Psoas muscle (tissue), 8 donors: ENCODE measurements at places on chromosomes 5 and 9. TPM values are rescaled to one million over a fixed set of nuclear protein-coding genes. Genes with fewer than 3 reads are reported as not detected.

GRCh38 chr5:120926471-120926870, 462.4 kb downstream of the PRR16 start:
- DNase-seq = no peak

DNA sequence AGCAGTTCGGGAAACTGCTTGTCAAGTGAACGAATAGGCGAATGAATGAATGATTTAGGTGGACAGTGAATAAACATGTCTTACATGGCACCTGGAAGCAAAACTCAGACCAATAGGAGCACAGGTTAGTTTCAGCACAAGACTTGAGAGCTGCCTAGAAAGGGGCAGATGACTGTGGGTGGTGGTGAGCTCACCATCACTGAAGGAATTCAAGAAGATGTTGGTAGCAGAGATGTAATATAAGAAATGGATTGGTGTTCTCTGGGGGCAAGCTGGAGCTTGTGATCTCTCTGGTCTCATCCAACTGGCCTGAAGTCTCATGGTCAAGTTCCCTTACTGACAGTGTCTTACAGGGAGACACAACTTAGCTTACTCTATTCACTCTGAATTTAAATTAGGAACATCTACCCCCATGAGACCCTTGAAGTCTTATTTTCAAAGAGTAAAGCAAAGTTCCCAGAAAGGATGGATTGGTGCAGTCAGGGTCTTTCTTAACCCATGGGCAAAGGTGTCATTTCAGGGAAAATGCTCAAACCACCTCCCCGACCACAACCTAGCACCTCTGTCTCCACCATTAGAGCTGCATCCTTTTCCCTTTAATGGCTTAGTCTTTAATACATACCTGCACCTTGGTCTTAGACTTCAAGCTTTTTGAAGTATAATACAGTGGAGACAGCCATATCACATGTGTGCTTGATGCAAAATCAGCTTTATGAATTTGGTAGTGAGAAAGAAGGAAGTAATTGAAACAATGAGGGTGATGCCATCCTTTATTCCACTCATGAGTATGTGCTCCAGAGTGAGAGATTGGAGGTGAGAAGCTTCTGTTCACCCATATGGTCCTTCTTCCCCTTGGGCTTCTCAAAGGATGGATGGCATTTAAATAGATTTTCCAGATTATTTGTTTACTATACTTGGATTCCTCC, 5.1 kb downstream of the LCP2 start:
- DNase-seq = no peak

DNA sequence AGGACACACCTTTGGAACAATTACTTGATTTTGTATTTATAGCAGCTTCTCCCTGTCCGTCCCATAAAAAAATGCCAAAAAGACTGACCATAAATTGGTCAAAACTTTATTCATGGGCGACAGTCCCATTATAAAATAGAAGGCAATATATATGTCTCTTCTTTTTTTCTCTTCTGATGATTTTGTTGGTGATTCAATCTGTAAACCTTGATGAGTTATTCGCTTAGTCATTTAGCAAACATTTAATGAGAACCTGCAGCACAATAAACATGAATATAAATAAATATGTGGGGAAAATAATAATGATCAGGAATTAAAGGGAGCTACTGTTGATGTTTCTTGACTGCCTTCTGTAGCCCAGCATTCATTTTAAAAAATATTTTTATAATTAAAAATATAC, 356.4 kb upstream of the ACTBL2 start:
- DNase-seq = no peak

DNA sequence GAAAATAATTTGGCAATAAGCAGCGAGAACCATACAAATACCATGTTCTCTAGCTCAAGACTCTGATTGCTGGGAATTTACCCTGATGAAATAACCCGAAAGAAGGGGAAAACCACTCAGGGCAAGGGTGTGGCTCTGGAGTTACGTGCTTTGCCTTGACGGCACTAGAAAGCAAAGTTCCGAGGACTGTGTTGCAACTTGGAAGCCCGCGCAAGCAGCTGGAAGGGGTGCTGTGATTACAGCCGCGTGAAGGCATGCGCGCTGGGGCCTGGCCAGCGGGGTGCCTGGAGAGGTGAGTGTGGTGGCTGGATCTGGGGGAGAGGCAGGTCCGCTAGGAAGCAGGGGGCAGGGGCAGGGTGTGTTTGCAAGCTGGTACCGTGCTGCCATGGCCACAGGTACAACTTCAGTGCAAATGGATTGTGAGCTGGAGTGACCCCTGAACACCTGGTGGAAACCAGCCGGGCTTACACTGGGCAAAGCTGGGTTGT, 52.6 kb upstream of the CNOT6 start:
- DNase-seq = peak; percentile 76

- DNase-seq = no peak
These were observed 87.0 kb downstream of the SLF1 start for GRCh38 chr5:94705427-94705826.

DNA sequence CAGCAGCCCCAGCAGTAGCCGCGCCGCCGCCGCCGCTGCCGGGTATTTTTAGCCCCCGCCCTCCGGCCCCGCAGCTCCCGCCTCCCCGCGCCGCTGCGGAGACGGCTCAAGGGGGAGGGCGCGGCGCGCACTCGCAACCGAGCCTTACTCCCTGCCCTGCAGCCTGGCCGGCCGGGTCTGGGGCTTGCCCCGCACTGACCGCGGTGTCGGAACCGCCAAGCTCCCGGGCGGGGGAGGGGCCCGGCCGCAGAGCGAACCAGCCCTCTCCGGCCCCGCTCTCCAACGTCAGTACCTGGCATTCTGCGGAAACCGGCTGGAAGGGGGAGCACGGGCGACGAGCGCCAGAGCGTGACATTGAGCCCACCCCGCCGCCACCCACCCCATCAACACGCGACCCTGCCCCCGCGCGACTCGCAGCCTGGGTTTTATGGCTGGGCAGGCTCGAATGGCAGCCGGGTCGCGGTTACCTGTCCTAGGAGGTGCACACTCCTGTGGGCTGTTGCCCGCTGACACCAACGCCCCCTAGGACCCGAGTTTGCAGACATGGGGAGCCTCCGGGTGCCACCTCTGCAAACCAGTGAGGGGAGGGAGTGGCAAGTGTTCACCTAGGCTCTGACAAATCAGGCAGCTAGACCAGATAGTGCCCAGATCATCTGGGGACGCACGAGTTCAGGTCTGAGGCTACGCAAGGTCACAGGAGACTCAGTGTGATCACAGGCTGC, at the start of gene ACSL6:
ACSL6 (minus strand) TSS at position 37 of the 722 bp plus-strand sequence. CDS start 105 bp downstream, outside the sequence.
- DNase-seq = peak; percentile 43

DNA sequence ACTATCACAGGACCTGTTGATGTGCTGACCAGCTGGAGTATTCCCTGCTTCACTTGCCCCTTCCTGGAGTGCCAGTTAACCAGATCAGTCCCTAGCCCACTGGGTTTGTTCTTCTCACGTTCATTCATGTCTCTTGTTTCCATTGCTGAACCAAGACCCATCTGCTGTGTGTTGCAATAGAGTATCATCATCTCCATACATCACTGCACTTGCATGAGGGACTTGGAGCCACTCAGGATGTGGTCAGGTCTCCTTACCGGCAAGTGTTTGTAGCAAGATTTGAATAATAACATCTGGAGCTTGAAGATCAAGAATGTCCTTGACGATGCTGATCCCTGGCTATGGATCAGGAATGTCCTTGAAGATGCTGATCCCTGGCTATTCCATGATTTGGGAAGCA, 358.6 kb downstream of the IRX1 start:
- DNase-seq = no peak

GRCh38 chr5:132556153-132556762, 519 bp upstream of the RAD50 start:
- DNase-seq = no peak

DNA sequence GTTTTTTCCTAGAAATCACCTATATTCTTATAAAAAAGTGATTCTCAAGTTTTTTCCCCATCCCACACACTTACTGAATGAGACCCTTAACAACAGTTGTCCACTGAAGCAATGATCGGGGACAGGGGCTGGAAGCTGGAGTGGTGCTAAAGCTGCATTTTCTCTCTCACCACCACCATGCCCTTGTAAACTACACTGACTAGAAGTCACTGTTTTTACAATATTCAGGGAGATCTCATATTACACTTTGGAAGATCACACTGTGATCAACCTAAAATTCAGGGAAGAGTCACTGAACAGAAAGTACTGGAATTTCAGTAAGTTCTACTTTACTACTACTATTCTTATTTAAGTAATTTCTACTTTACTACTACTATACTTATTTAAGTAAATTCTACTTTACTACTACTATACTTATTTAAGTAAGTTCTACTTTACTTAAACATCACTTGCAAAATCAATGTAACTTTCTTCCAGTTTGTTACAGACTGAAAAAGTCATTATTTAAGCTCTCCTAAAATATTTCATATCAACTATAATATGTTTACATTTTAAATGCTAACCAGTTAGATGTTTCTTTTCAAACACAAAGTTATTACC, 164.3 kb downstream of the AGTPBP1 start:
- DNase-seq = no peak

- DNase-seq = no peak
These were observed 298.3 kb downstream of the BNC2 start for GRCh38 chr9:16572005-16572734.

DNA sequence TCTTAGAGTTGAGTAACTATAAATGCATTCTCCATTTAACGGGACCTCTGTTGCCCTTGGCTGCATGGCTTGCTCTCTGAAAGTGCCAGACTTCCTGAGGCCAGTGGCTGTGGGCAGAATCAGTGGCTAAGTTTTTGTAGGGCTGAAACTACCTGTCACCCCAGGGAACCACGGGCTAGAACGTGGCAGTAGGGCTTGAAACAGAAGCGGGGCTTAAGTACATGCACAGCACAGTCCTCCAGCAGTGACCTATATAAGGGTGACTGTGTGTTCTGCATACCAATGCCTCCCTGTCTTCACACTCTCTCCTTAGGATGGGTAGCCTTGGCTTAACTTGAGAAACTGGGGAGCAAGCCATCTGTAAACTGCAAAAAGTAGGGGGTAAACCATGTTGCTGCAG, 43.6 kb upstream of the LRRTM2 start:
- DNase-seq = no peak

DNA sequence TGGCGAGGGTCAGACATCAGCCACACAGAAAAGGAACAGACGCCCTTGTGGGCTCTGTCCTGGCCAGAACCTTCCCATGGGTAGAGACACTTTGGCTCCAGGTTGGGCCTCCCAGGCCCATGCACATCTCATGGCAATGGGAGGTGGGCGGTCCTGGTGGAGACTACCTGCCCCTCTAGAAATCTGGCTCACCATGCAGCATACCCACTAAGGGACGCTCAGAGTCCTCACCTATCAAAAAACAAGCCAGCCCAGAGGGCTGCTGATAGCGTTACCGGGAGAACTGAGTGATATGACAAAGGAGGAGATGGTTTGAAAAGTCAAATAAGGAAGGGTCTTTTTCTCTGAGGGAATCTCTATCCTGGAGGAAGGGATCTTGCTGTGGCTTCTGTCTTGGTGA, 62.1 kb downstream of the C5orf15 start:
- no peak for DNase-seq

DNA sequence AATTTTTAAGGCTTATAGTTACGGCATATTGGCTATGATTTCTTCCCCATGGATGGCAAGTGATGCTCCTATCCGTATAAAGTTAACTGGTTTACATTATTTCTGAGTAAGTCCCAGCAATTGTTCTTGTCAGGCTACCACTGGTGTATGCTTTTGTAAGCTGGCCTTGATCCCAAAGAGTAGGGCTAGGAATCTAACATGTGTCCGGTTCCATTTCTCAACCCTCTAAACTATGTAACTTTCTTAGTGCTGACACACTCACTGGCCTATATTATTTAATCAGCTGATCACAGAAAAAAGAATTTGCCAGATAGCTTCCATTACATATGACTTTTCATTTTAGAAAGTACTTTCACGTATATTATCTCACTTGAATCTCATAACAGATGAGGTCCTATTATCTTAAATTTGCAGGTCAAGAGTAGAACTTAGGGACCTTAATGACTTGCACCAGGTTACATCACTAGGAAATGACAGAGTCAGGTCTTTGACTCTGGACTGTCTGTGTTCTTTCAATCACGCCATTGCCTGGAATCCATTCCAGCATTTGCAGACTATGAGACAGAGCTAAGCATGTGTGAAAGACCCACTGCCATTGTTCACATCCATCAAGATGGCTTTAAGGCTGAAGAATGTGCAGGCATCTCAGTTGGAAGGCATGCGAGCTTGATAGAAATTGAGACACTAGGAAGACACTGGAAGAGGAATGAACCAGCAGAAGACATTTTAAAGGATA, 362.9 kb downstream of the ARRDC3 start:
- DNase-seq = no peak

- no peak for DNase-seq
These were observed 357.8 kb downstream of the NFIB start for GRCh38 chr9:13956107-13956506.

- no peak for DNase-seq
These were observed 41.6 kb downstream of the ADAMTS12 start for GRCh38 chr5:33850100-33850594.

- peak; percentile 73 for DNase-seq
These were observed 946 bp downstream of the ADCY2 start for GRCh38 chr5:7396713-7397454.

GRCh38 chr5:78783434-78784130, 135.0 kb upstream of the LHFPL2 start:
- no peak for DNase-seq

DNA sequence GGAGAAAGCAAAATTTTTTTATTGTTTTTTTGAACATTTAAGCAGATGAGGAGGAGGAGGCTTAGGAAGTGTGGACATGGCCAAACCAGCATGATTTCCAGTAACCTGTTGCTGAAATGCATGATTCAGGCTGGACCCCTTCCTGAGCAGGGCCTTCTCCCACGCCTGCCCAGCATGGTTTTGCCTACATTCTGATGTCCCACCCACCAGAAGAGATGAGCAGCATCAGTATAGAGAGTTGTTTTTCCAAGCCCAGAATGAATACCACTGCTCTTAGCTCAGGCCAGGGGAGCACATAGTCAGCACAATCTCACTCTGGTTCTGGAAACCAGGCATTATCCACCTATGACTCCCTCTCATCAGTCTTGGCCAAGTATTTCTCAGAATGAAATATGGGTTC, 90.1 kb downstream of the PAPPA start:
- no peak for DNase-seq

- no peak for DNase-seq
These were observed 119.8 kb upstream of the PPP1R26 start for GRCh38 chr9:135359764-135360163.

- no peak for DNase-seq
These were observed 98.2 kb downstream of the OTULIN start for GRCh38 chr5:14762549-14763216.

- DNase-seq = no peak
These were observed 146.9 kb upstream of the IER5L start for GRCh38 chr9:129324808-129325502.

GRCh38 chr9:2502760-2503159, 118.8 kb upstream of the VLDLR start:
- DNase-seq = no peak

AJM1 gene
- 4.3 TPM for total RNA-seq

CCNO gene
- not detected for total RNA-seq

C9orf50 gene
- total RNA-seq = not detected

HAVCR1 gene
- total RNA-seq = not detected

ZNG1C gene
- total RNA-seq = 11.5 TPM

GABRA6 gene
- total RNA-seq = not detected

TPPP gene
- 3.1 TPM for total RNA-seq

MYOZ3 gene
- 29.7 TPM for total RNA-seq

SIT1 gene
- 0.30 TPM for total RNA-seq

ADAMTSL1 gene
- 0.57 TPM for total RNA-seq

LSM11 gene
- 1.9 TPM for total RNA-seq

PAEP gene
- total RNA-seq = not detected

HBEGF gene
- total RNA-seq = 33.5 TPM
